ENCODE measurements at places on chromosomes 11 and 22.

DNA sequence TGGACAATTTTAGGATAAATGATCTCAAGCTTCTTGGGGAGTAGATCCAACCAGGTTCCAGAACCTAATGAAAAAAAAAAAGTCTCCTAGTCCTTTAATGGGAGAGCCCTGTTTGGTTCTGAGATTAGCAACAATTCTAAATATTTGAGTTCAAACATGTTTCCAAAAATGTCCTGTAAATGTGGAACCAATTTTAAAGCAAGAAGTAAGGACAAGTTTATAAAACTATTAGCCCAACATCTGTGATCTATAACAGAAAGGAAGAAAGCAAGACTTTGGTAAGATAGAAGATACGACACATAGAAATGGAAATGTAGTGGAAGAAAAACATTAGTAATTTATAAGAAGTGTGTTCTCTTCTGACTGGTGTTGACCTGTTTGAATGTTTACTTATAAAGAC is 79.7 kb upstream of the SLC5A12 start:
- DNase-seq, result no peak

DNA sequence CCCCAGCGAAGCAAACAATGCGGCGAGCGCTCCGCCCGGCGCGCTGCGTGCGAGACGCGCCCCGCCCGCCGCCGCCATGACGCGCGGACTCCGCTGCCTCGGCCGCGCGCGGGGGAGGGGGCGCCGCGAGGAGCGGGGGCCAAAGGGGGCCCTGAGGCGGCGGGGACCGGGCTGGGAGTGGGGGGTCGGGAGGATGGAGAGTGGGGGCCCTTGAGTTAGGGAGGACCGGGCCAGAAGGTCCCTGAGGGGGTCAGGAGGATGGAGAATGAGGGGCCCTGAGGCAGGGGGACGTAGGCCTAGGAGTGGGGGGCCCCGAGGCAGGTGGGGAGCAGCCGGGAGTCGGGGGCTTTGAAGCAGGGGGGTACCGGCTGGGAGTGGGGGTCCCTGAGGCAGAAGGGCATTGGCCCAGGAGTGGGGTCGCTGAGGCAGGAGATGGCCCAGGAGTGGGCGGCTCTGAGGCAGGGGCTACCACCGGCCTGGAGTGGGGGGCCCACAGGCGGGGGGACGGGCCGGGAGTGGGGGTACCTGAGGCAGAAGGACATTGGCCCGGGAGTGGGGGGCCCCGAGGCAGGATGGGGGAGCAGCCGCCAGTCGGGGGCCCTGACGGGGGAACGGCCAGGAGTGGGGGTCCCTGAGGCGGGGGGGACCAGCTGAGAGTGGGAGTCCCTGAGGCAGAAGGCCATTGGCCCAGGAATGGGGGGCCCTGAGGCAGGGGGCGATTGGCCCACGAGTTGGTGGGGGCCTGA is at the start of gene BRD1:
Gene BRD1 (minus strand): TSS at position 21 of the 746 bp plus-strand sequence. CDS start 3,556 bp downstream, outside the sequence.
- DNase-seq, result peak; percentile 84

DNA sequence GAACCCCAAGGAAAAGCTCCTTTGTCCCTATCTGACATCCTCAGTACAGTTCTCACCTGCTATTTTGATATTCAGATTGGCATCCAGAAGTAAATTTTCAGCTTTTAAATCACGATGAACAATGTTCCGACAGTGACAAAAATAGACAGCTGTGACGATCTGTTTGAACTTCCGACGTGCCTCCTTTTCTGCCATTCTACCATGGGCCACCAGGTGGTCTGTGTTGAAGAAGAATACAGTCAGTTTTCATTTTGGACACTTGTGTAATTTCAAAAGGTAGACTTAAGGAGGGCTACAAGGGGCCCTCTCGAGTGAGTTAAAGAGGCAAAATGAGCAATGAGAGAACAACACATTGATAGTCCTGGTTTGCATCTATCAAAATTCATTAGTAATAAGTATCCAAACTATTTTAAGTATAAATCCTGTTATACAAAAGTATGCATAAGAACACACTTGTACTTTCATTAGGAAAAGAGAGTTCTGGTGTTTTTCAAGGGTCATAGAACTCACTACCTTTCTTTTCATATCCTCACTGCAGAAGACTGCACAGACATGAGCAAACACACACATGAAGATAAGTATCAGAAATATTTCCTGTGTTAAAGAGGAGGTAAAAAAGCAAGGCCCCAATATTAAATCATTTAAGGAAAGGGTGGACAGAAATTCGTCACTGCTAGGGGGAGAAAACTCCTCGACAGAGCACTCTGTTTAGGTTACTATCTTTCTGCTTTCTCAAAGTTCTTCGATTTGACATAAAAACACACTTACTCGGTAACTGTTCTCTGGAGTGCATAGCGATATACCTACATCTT is 89.9 kb upstream of the APOA1 start:
- peak; percentile 74 for DNase-seq

- DNase-seq, result no peak
These were observed 43.3 kb downstream of the MYEOV start for GRCh38 chr11:69337211-69337721.

GRCh38 chr11:9150926-9151325 is 59.5 kb upstream of the SCUBE2 start:
- DNase-seq, result no peak

GRCh38 chr11:96447208-96448110 is 57.6 kb downstream of the JRKL start:
- DNase-seq, result no peak

DNA sequence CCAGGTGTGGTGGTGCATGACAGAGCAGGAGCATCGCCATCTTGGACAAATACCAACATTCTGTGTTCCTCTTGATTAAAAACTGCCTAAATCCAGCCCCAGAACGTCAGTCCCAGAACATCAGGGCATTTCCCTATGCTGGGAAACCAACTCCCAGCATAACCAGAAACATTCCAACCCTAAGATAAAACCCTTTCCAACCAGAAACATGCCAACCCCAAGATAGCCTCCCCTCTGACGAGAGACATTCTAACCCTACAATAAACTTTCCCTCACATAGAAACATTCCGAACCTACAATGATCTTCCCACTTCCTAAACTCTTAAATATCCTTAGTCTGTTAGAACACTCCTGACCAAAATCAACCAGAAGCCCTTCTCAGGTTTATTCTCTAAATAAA is 11.6 kb downstream of the PLAAT4 start:
- no peak for DNase-seq

DNA sequence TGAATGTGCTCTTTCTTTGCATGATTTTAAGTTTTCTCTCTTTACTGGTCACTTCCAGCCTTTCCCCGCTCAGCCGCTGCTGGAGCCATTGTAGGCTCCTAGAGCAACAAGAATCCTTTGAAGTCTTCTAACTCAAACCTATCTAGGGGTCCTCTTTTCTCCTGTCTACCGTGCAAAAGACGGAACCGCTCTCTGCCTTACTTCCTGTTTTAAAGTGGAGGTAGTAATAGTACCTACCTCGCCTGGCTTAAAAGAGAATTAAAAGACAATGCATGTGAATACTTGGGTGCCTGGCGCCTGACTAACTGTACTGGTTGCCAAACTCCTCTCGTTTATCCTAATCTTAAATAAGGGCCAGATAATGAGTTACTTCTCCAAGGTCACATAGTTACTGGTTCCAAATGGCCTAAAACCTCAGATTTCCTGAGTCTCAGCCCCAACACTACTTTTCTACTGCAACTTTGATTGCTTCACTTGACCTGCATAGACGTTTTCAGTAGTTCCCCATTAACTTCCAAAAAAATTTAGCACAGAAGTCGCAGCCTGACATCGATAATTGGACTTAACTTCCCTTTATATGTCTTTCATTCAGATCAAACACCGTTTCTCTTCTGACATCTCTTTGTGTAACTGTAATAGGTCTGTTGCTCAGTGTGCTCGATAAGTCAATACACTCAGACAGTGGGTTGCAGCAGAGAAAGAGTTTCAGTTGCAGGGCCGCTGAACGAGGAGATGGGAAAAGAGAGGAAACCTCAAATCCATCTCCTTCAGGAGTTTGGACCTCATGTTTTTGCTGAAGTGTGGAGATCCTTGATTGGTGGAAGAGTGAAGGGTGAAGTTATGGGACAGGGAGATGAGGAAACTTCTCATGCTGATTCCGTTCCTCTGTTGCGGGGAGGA is 891 bp downstream of the SAMM50 start:
- DNase-seq, result peak; percentile 59

GRCh38 chr11:102783720-102784119 is 3.3 kb upstream of the MMP10 start:
- DNase-seq, result no peak

GRCh38 chr11:102079625-102080024 is 30.6 kb upstream of the YAP1 start:
- no peak for DNase-seq

GRCh38 chr11:75184051-75184450 is 33.1 kb downstream of the SLCO2B1 start:
- no peak for DNase-seq

GRCh38 chr11:34449013-34449412 is 10.3 kb downstream of the CAT start:
- peak; percentile 52 for DNase-seq

GRCh38 chr11:109423466-109424190 is 1.6 kb downstream of the C11orf87 start:
- no peak for DNase-seq

DNA sequence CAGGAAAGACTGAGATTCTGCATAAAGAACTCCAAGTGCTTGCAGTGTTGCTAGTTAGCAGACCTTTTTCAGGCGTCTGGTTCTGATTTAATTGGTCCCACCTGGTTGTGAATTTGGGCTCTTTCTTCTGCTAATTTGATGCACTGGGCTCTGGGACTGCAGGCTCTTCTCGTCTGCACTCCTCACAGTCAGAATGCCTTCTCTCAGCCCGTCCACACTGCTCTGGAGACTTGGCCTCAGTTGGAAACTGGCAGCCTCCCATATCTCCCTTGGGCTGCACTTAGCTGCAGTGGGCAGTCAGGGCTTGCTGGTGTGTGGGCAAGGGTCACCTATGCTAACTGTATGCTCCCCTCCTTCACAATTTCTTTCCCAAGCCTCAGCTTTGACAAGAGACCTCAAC is 1.5 kb downstream of the TRIM6 start:
- no peak for DNase-seq

GRCh38 chr22:21599053-21599893 is 30.5 kb downstream of the YDJC start:
- no peak for DNase-seq

All from hematopoietic multipotent progenitor cell treated with erythropoietin and hydrocortisone succinate and interleukin-3 and kit ligand, for 6 days (in vitro differentiated cells).